ENCODE measurements at places on chromosomes 5 and 9. TPM values are rescaled to one million over a fixed set of nuclear protein-coding genes. Genes with fewer than 3 reads are reported as not detected.

The IFNA13 gene
- total RNA-seq: 0.04 TPM

DNA sequence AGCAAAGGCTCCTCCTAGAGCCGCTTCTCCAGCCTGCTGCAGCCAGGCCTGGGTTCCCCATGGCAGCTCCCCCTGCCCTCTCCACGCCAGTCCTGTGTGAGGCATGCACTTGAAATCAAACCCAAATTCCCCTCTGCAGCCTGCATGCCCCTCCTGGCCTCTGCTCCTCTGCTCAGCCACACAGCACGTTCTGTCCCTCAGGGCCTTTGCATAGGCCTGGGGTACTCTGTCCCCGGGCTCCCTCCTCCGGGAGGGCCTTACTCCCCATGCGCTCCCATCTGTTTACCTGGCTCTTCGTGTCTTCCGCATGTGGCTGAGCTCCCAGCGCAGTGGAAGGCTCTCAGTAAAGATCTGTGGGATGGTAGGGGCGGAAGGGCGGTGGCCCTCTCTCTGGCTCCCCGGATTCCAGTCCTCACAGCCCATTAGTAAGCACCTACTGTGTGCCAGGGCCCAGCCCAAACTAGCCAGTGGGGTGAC is 203.5 kb upstream of the IER5L start:
- no peaks in the 10 kb centered on the region for H3K36me3 ChIP-seq
- no peaks in the 10 kb centered on the region for H3K27me3 ChIP-seq
- peaks cover 20% of the 10 kb centered on the region for H3K4me1 ChIP-seq
- DNase-seq: no peak

GRCh38 chr9:96585426-96585825 is 34.2 kb downstream of the CDC14B start:
- H3K4me3 ChIP-seq: no peak overlapping the region
- H3K27me3 ChIP-seq: peaks cover 2% of the 10 kb centered on the region
- H3K36me3 ChIP-seq: no peaks in the 10 kb centered on the region
- DNase-seq: no peak
- no peaks in the 10 kb centered on the region for H3K4me1 ChIP-seq
- no peak overlapping the region for H3K27ac ChIP-seq

The AMBP gene
- total RNA-seq: 0.58 TPM

GRCh38 chr5:115723220-115723619 is 93.2 kb downstream of the CDO1 start:
- no peak overlapping the region for H3K4me3 ChIP-seq
- H3K27me3 ChIP-seq: no peaks in the 10 kb centered on the region
- H3K27ac ChIP-seq: no peak overlapping the region
- DNase-seq: no peak
- no peaks in the 10 kb centered on the region for H3K36me3 ChIP-seq
- H3K4me1 ChIP-seq: peaks cover 3% of the 10 kb centered on the region

DNA sequence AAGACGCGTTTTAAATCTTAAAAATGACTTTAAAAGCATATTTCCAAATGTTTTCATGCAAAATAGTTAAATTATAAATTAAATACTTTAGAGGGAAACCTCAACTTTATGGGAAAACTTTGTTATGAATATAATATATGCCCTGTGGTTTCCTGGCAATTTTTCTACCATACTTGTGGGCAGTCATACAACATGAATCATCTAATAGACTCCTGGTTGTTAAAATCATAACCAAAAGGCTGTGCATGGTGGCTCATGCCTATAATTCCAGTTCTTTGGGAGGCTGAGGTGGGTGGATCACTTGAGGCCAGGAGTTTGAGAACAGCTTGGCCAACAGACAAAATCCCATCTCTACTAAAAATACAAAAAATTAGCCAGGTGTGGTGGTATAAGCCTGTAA is 18.2 kb downstream of the ATP10B start:
- H3K4me1 ChIP-seq: no peaks in the 10 kb centered on the region
- DNase-seq: no peak
- H3K27ac ChIP-seq: no peak overlapping the region
- no peaks in the 10 kb centered on the region for H3K27me3 ChIP-seq
- no peak overlapping the region for H3K4me3 ChIP-seq
- no peaks in the 10 kb centered on the region for H3K36me3 ChIP-seq

The PIP5K1B gene
- total RNA-seq: 1.2 TPM

GRCh38 chr9:13448482-13448881 is 169.0 kb upstream of the MPDZ start:
- H3K36me3 ChIP-seq: no peaks in the 10 kb centered on the region
- no peak overlapping the region for H3K4me3 ChIP-seq
- H3K27ac ChIP-seq: peak overlapping the region; percentile 79
- no peaks in the 10 kb centered on the region for H3K27me3 ChIP-seq

GRCh38 chr5:16497546-16497945 is 31.9 kb upstream of the ZNF622 start:
- DNase-seq: no peak
- no peaks in the 10 kb centered on the region for H3K27me3 ChIP-seq
- H3K27ac ChIP-seq: no peak overlapping the region
- H3K4me1 ChIP-seq: peaks cover 5% of the 10 kb centered on the region
- H3K36me3 ChIP-seq: no peaks in the 10 kb centered on the region

The ST8SIA4 gene
- total RNA-seq: 9.3 TPM

The SLC27A6 gene
- total RNA-seq: 1.0 TPM

DNA sequence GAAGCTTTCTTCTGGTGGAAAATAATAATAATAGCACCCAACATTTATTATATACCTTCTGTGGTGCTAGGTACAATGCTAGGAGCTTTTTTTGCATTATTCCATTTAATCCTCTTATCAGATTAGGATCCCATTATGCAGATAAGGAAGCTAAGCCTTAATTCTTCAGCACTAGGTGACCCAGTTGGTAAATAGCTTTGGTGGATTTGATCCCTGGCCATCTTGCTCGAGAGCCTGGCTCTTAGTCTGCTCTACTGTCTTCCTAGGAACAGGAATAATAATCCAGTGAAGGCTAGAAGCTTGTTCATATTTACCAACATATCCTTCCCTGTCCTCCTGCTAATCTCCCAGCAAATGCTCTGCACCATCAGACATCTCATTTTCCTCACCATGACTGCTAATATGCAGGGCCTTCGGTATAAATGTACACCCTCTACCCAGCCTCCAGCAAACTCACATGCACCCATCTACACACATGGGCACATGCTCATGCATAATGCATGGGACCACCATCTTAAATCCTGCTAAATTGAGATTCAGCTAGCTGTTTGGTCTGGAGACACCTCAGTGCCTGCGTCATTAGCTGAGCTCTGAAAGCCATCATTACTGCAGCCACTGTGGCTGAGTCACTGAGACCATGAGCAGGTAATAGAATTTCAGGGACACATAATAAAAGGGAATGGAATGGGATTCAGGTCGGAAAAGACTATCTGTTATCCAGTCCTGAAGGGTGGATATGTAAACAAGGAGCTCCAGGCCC is 87.5 kb downstream of the TRIM32 start:
- no peak for DNase-seq
- no peaks in the 10 kb centered on the region for H3K36me3 ChIP-seq
- H3K4me1 ChIP-seq: no peaks in the 10 kb centered on the region
- no peak overlapping the region for H3K27ac ChIP-seq

DNA sequence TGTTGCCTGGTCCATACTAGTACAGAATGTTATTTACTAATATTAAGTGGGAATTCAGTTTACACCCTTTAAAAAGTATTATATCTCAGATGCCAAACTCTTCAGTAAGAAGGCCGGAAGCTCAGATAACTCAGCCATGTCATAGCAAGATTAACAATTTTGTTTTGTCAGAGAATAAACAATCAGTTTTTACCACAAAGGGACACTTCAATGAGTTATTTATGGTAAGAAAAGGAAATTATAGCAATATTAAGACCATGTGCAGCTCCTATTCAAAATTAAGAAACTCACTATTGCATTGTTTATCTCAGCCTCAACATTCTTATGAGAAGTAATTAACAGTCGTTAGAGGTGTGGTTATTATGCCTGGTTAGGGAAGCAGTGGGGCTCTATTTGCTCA is 13.1 kb upstream of the ARL15 start:
- no peak overlapping the region for H3K27ac ChIP-seq
- no peaks in the 10 kb centered on the region for H3K27me3 ChIP-seq
- H3K4me1 ChIP-seq: no peaks in the 10 kb centered on the region
- H3K4me3 ChIP-seq: no peak overlapping the region

DNA sequence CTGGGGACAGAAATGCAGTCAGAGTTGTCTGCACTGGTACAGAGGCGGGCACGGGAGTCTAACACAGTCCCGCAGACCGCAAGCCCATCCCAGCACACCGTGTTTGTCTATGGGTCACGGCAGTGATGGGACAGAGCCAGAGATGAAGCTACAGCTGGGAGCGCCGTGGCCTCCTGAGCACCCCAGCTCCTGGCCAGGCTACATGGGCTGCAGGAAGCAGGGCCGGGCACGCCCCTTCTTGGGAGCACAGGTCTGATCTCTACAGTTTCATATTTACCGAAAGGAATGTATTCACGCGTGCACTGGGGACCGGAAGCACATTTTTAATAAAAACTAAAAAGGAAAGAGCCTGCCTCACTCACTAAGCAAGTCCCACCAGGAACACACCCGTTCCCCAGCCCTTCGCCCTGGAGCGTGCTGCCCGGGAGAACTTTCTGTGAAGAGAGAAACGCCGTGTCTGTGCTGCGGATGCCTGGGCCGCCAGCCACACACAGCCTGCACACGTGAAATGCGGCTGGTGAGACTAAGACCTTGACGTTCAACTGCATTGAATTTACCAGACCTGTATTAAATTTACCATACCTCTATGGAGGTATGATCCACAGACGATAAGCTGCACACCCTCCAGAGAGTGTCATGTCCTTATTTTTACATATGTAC is 81.1 kb downstream of the VAV2 start:
- H3K27ac ChIP-seq: no peak overlapping the region
- no peaks in the 10 kb centered on the region for H3K36me3 ChIP-seq
- no peak overlapping the region for H3K4me3 ChIP-seq
- no peaks in the 10 kb centered on the region for H3K27me3 ChIP-seq

The EPB41L4A gene
- 7.4 TPM for total RNA-seq

- no peak for DNase-seq
- no peak overlapping the region for H3K27ac ChIP-seq
- H3K4me3 ChIP-seq: no peak overlapping the region
- H3K4me1 ChIP-seq: peaks cover 37% of the 10 kb centered on the region
- peaks cover 14% of the 10 kb centered on the region for H3K27me3 ChIP-seq
Observed at GRCh38 chr5:139388198-139388821, 1.4 kb downstream of the MZB1 start.

The PCDHGC4 gene
- total RNA-seq: 1.8 TPM

The ZFP37 gene
- total RNA-seq: 5.5 TPM

DNA sequence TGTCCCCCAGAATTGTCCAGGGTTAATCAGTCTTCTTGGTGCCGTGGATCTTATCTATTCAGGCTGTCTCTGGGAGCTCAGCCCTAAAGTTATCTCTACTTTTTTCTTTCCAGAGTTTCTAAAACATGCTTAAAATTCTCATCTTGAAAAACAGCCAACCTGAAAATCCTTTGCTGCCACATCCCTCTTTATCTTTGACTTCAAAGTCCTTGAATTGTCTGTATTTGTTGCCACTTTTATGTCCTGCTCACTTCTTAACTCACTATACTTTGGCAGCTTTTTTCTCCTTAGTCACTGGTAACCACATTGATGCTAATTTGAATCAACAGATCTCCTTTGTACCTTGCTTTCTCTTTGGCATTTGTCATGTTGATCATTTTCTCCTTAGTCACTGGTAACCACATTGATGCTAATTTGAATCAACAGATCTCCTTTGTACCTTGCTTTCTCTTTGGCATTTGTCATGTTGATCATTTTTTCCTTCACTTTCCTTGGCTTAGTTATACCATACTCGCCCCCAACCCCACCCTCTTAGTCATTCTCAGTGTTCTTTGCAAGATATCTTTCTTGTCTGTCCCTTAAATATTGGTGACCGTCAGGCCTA is 8.5 kb downstream of the DMXL1 start:
- no peak for DNase-seq
- no peaks in the 10 kb centered on the region for H3K36me3 ChIP-seq
- peaks cover 3% of the 10 kb centered on the region for H3K4me1 ChIP-seq
- no peaks in the 10 kb centered on the region for H3K27me3 ChIP-seq
- H3K27ac ChIP-seq: no peak overlapping the region
- H3K4me3 ChIP-seq: no peak overlapping the region

- H3K27ac ChIP-seq: no peak overlapping the region
- DNase-seq: no peak
Observed at GRCh38 chr9:87512311-87512710, 14.6 kb downstream of the DAPK1 start.

DNA sequence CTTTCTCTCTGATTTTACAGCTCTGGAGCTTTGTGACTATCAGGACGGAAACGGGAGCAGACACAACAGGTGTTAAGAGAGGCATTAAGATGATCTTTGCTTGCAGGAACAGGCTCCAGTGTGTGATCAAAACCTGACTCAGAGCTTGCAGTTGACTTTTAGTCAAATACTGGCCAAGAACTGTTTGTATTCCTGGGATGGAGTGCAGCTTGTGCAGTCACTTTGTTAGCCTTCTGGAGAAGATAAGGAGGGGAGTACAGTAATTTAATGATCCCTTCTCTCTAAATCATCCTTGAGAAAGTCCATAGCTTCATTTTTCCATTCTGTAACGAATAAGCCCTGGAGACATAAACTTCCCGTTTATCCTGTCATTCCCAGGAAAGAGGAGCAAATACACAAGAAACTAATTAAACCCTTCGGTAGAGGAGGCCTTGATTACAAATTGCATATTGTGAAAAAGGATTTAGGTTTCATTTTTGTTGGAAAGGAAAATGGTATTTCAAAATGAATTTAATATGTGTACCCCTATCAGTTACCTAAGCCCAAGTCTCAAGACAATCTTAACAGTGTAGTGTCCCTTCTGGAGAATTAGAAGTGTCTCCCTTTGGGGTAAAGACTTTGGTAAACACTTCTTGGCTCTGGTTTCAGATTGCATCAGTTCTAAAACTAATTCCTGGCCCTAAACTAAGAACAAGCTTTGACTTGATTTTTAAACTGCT is 3.1 kb upstream of the STOM start:
- peak; percentile 87 for DNase-seq
- peaks cover 17% of the 10 kb centered on the region for H3K4me1 ChIP-seq
- no peaks in the 10 kb centered on the region for H3K27me3 ChIP-seq
- no peak overlapping the region for H3K4me3 ChIP-seq

DNA sequence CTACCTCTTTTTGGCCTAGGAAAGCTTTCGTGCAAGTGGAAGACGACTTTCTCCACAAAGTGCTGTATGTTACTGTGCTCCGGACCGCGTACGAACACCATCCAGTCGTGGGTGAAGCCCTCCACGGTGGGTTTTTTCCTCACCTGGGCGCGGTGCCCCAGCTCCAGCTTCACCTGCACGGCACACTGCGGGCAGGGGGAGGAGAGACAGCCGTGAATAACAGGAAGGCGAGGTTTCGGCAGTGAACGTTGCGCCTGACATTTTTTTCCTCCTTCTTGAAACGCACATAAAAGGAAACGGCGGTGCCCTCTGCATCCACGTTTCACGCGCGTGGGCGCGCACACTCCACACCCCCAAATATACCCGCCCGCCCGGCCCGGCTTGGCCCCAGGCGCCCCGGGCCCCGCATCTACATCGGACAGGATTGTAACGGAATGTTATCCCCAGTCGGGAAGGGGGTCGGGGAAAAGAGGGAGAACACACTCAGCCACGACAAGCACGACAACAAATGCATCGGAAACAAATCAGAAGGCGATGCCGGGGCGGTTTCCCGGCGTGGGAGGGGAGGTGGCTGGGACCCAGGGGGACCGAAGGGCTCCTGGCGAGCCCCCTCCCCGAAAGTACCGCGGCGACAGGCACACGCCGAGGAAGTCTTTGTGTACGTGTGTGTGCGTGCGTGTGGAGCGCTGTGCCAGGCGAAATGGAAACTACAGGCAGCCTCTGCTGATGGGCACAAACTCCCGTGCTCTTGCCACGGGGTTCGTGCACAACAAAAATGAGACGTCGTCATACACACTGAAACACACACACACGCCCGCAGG is 1.4 kb downstream of the MLLT3 start:
- H3K36me3 ChIP-seq: no peaks in the 10 kb centered on the region
- H3K4me3 ChIP-seq: peak overlapping the region; percentile 96
- peak; percentile 57 for DNase-seq
- peaks cover 11% of the 10 kb centered on the region for H3K4me1 ChIP-seq
- no peak overlapping the region for H3K27ac ChIP-seq
- H3K27me3 ChIP-seq: peaks cover 24% of the 10 kb centered on the region

The NOTCH1 gene
- 16.7 TPM for total RNA-seq

All from muscle of leg (tissue), 16 donors.